Glomerular endothelial cell (primary cell): ENCODE measurements at places on chromosomes 6 and 20. TPM values are rescaled to one million over a fixed set of nuclear protein-coding genes. Genes with fewer than 3 reads are reported as not detected.

Gene DACT2
- not detected in 2 replicates for total RNA-seq

DNA sequence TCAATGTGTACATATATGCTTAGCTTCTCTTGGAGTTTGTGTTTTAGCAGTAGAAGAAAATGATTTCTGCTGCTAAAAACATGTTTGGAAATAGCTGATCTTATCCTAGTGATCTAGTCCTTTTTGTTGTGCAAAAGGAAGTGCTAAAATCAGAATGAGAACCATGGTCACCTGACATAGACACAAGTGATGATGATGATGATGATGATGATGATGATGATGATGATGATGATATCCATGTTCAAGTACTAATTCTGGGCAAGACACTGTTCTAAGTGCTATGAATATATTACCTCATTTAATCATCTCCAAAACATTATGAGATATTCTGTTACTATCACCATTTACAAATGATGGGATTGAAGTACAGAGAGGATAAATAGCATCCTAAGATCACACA, 79.8 kb downstream of the ANKEF1 start:
- no peak for DNase-seq

- DNase-seq, result no peak
Observed at GRCh38 chr6:16179970-16180431, 51.1 kb downstream of the MYLIP start.

GRCh38 chr6:77853401-77853800, 200.6 kb downstream of the MEI4 start:
- DNase-seq, result no peak

GRCh38 chr6:26340066-26340465, 24.9 kb upstream of the BTN3A2 start:
- DNase-seq, result no peak

DNA sequence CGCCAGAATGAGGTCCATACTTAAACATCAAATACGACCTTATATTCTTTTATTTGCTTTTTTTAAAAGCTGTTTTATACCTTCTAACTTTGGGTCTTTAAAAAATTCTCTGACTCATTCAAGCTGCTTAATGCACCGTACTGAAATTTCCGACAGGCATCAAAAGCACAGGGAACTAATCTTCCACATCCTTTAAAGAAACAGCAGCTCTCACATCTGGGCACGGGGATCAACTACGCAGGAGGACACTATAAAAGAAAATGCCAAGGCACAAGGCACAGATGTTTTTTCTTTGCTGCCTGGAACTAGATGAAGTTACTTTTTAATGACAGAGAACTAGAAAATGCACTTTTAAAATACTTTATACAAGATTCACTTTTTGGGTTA, 112.4 kb upstream of the ARG1 start:
- DNase-seq, result no peak

GRCh38 chr6:37473364-37474095, 26.2 kb downstream of the CCDC167 start:
- no peak for DNase-seq

DNA sequence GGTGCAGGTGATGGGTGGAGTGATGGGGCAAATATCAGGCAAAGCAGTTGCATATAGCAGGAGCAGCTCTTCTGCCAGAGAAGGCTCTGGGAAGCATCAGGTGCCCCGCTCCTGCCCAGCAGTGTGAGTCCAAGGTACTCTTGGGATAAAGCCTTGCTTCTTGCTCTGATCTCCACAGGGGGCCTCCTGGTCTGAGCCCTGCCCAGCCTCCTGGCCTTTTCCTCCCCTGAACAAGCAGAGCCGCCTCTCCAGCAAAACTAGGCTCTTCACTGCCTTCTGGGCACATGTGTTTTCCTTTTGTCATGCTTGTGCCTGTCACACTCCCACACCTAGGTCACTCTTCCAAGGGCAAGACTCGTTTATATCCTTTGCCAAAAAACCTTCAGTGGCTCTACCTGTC, 34.3 kb downstream of the SIRPA start:
- DNase-seq, result no peak

GRCh38 chr6:25788305-25788922, 33.9 kb downstream of the SLC17A4 start:
- peak; percentile 20 for DNase-seq

Gene GRM1
- 0.05 and 0.06 TPM in 2 replicates for total RNA-seq

Gene ADTRP
- 1.5 and 2.9 TPM in 2 replicates for total RNA-seq

Gene MRAP2
- 0.23 TPM in 1 of 2 replicates, not detected in the other for total RNA-seq

Gene TBXT
- total RNA-seq, result not detected in 2 replicates

Gene ERVFRD-1
- 2.5 TPM in 2 replicates for total RNA-seq

GRCh38 chr6:62298745-62299392, 12.8 kb upstream of the KHDRBS2 start:
- DNase-seq, result no peak

DNA sequence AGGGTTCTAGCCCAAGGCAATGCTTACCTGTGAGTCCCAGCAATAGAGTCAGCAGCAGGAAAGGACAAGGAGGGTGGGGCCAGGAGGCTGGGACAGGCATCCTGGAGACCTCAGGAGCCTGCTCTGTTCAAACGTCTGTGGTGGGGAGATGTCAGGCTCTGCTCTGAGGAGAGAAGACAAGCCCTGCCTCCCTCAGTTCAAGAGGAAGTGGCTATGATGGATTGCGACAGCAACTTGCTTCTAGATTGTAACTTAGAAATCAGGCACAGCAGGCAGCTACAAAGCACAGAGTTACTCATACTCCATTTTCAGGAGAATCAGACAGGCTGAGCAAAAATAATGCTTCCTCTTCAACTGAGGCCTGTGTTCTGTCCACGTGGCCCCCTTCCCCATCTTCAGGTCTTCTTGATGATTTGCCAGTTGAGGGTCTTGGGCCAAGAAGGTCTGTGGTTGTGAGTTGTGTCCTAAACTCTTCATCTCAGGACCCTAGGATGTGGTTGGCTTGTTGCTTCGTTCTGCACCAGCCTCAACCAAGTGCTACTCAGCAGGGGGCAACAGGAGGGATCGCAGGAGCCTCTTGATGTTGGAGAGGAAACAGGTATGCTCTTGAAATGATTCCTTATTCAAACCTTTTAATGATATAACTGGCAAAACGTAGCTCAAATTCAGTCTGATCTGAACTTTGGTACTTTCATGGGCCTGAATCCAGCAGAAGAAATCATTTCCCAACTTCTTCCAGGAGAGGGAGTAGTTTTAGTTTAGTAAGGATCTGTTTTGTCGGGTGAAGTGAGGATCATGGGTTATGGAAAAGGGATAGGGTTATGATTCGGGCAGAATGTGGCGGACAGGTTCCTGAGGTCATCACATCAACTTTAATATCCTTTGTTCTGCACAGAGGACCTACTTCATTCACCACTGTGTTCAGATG, 31.0 kb downstream of the SIRPB1 start:
- DNase-seq, result no peak

GRCh38 chr6:108632441-108632840, 71.7 kb downstream of the FOXO3 start:
- DNase-seq, result no peak

GRCh38 chr6:125363039-125363823, 61.5 kb upstream of the HDDC2 start:
- peak; percentile 61 for DNase-seq

GRCh38 chr6:12993283-12993898, 276.8 kb downstream of the PHACTR1 start:
- DNase-seq, result no peak

DNA sequence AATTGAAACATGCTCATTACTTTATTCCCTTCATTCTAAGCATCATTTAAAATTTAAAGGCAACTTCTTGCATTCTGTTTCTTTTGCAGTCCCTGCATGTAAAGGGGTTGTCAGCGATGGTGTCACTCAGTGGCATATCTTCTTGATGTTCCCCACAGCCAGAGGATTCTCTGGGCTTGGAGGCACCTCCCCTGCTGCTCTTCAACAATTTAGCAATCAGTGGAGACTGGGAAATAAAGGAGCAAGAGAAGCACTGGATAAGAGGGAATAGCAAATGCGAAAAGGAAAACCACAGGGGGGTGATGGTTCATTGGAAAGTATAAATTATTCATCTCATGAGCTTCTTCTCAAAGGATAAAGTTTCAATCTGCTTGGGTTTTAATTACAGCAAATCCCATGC, 30.7 kb upstream of the MC3R start:
- DNase-seq, result no peak

DNA sequence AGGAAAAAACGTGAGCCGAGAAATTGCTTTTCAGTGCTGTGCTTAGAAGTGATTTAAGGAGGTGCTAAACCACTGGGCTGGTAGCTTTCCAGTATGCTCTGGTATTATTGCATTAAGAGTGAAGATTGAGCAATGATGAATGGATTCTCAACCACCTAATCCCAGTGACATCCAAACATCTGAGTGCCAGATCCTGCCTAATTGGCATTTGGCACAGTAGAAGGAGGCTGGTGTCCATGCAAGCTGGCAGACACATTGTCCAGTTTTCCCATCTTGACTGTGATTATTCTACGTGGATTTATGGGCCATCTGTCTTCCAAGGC, 398.0 kb upstream of the PLCB4 start:
- no peak for DNase-seq

Gene PDCD2
- 51.8 and 71.0 TPM in 2 replicates for total RNA-seq

- DNase-seq, result no peak
Observed at GRCh38 chr20:63191400-63191799, 24.5 kb downstream of the YTHDF1 start.

- no peak for DNase-seq
Observed at GRCh38 chr6:25534942-25535631, 116.9 kb upstream of the SCGN start.

- no peak for DNase-seq
Observed at GRCh38 chr6:147127587-147127986, 76.6 kb upstream of the STXBP5 start.

GRCh38 chr6:46251583-46252339, 81.0 kb upstream of the ENPP5 start:
- no peak for DNase-seq

DNA sequence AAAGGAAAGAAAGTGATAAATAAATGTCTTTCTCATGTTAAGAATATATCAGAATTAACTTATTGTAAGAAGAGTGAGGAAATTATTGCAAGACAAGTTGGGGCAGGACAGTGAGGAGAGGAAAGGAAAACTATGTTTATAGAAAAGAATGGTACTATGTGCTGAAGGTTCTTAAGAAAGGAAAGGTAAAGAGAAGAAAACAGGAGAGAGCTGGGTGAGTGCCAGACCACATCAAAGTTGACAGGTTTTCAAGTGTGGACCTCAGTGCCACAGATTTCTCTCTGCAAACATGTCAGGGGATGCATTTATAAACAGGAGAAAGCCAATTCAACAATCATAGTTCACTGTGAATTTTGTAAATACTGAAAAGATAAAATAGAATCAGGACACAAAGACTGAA, 439.2 kb downstream of the PKHD1 start:
- no peak for DNase-seq

DNA sequence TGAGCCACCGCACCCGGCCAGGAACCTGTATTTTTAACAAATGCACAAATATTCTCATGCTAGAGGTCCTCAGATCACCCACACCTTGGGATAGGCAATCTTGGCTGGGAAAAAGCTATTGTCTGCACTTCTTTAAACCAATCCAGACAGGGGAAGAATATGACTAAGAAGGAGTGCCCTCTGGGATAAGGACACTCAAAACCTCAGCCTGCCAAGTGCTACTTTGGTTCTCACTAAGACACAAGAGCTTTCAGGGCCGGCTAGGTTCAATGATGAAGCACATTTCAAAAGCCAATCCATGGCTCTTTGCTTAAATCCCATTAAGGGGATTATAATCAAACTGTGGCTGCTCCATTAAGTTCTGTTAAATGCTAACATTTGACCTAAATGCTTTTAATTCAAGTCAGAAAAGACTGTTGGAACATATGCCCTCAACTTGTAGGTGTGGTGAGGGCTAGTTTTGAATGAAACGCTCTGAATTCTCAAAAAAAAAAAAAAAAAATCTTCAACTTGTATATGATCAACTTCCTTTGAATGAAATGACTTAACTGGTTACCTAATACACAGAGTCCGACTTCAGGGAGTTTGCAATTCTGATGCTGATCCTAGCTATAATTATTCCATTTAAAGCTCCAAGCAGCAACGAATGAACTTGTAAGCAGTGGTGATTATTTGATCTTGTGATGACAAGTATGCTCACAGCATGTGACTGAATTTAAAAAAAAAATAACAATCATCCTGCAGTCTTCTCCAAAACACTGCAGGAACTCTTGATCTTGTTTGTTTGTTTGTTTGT, 56.6 kb downstream of the SLC23A2 start:
- DNase-seq, result no peak

DNA sequence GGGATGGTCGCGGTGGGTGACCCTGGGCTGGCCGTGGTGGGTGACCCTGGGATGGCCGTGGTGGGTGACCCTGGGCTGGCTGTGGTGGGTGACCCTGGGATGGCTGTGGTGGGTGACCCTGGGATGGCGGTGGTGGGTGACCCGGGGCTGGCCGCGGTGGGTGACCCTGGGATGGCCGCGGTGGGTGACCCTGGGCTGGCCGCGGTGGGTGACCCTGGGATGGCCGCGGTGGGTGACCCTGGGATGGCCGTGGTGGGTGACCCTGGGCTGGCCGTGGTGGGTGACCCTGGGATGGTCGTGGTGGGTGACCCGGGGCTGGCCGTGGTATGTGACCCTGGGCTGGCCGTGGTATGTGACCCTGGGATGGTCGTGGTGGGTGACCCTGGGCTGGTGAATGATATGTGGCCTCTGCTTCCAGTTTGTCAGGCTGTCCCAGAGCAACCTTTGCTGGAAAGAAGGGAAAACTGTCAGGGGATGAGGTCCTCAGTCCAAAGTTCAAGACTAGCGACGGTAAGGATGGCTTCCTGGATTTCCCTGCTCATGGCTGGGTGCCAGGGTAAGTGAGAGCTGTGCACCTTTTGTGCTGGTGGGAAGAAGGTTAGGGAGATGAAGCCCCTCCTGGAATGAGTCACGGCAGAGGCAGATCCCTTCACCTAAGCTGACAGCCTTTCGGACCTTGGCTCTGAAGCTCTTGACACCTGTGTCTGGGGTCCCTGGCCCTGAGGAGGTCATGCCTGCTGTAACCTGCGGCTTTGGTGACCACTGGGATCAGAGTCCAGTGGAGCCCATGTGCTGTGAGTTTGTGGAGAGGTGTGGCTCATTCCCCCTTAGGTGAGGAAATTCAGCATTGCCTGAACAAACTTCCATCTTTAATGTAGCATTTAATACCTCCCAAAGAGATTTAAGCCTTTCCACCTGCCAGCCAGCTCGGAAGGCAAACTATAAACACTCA, 19.1 kb upstream of the PCMTD2 start:
- DNase-seq, result no peak

GRCh38 chr6:12473494-12473893, 183.3 kb downstream of the EDN1 start:
- DNase-seq, result no peak
